ENCODE measurements at places on chromosomes 2 and 18.

DNA sequence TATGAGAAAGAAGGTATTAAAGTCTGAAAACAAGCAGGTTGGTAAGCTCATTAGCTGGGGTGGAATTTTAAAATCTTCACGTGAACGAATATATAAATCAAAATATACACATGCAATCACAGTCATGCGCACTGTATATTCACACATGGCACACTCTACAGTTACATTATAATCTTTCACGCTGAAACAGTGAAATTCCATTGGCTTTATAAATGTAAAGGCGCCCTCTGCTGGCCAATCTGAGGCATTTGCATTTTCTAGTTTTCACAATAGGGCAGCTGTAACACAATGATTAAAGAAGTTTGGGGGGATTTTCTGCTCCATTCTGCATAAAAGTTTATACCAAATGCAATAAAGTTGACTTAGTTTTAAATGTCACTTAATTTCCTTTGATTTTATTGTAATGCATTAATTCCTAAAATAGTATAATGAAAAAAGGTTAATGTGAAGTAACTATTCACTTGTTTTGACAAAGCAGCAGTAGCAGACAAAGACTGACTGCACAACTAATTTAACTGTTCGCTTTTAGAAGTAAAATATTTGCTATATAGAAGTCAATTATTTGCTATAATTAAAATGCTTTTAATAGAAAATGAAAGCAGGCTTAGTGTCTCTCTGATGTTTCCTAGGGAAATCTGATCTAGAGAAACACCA, 17.2 kb downstream of the IFIH1 start:
- DNase-seq = peak; percentile 22

DNA sequence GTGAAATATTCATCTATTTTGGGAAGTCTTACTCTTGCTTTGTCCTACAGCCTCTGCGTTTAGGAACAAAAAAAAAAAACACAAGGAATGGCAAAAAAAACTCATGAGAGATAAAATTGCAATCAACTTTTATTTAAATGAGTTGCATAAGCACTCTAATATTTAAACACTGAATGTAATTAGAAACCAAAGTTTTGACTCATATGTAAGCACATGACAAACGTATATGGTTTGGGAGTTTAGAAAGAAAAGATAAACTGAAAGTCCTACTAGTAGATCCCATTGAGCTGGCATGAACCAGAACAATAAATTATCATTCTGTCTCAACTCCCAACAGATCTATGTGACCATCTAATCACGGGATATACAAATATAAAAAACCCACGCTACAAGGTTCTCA, 44.8 kb downstream of the REV1 start:
- DNase-seq = no peak

DNA sequence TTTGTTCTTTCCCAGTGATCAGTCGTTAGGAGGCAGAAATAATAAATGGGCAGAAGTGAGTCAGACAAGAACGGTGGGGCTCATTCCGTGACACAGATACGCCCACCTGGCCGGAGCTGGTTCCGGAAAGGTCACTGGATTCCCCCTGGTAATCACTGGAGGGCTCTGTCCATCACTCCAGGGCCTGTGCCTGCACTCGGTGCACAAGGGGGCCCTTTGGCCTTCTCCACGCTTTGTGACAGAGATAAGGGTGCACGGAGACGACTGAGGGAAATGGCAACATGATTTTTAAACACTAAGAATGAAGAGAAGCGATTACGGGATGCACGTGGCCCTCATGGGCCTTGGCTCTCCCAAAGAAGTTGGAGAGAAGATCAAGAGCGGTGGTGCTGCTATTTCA, 84.4 kb downstream of the PTGR3 start:
- no peak for DNase-seq

GRCh38 chr2:53021828-53022227, 745.8 kb upstream of the CHAC2 start:
- DNase-seq = no peak

DNA sequence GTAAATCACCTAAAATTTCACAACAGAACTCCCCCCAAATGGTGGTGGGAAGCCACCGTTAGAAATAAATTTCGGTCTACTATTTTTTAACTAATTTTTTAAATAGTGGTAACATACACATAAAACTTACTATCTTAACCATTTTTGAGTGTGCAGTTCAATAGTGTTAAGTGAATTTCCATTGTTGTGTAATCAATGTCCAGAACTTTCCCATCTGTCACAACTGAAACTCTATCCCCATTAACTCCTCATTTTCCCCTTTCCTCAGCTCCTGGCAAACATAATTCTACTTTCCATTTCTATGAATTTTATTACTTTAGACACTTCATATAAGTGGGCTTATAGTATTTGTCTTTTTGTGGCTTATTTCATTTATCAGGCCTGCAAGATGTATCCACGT, 34.1 kb upstream of the HNMT start:
- no peak for DNase-seq

GRCh38 chr2:134253804-134254203, at the start of gene MGAT5:
Gene MGAT5, plus strand, starts transcription at chr2:134254072. Its CDS starts 332 bp downstream, at chr2:134254404.
- no peak for DNase-seq

- DNase-seq = no peak
Measured at GRCh38 chr2:150441226-150441625, 46.2 kb downstream of the RND3 start.

DNA sequence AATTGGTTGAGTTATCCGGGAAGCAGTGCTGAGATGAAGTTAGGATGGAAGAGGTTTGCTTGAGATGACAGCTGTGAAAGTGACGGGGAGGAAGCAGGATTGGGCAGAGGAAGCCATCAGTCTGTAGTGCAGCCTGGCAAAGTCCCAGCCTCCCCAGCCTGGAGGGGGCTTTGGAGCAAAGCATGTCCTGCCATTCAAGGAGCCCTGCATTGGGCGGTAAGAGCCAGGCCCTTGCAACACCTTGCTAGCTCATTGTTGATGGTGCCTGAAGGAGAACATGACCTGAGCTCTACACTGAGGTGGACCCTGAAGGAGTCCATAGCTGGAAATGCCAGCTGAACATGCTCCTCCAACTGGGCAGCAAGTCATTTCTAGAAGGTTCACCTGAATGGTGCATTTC, 228.9 kb downstream of the ACKR3 start:
- no peak for DNase-seq

GRCh38 chr2:230861552-230862255, 3.0 kb upstream of the ITM2C start:
- DNase-seq = peak; percentile 9

GRCh38 chr18:5582849-5583681, 39.3 kb upstream of the EPB41L3 start:
- DNase-seq = no peak

- DNase-seq = no peak
Measured at GRCh38 chr2:210527286-210527685, 29.1 kb upstream of the CPS1 start.

- DNase-seq = no peak
Measured at GRCh38 chr2:224404796-224405195, 2.9 kb upstream of the FAM124B start.

- no peak for DNase-seq
Measured at GRCh38 chr18:80076379-80076778, 32.7 kb upstream of the ADNP2 start.

DNA sequence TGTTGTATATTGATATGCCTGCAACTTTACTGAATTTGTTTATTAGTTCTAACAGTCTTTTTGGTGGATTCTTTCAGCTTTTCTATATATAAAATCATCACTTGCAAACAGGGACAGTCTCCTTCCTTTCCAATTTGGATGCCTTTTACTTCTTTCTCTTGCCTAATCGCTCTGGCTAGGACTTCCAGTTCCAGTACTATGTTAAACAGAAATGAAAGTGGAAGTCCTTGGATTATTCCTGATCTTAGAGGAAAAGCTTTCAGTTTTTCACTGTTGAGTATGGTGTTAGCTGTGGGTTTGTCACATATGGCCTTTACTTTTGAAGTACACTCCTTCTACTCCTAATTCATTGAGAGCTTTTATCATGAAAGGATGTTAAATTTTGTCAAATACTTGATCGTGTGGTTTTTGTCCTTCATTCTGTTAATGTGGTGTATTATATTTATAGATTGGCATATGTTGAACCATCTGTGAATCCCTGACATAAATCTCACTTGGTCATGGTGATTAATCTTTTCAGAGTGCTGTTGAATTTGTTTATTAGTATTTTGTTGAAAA, 52.9 kb downstream of the REL start:
- DNase-seq = no peak

DNA sequence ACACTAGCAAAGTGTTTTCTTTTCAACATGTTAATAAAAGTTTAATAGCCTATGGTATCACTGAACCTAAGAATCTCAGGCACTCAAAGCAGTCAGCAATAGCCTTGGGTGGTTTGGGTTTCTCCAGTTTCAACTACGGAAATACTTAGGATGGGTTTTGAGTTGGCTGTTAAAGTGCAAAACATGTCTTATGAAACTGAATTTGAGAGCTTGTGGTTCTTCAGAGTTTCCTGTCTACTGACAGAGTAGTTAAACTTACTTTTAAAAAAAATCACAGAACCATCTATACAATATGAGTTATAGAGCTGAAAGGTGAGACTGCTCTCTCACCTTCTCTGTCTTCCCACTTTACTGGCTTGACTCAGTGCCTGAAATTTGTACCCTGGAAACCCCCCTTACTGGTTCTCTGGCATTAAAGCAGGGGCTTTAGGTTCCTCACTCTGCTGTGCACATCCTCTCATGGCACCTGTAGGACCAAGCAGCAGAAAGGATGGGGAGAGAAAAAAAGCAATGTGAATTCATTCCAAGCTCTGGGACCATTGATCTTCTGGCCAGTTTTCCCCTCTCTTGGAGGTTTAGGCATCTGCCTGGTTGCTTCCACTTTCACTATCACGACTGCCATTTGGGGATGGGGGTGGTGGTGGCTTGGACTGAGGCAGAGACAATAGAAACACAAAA, 18.1 kb downstream of the CCDC141 start:
- DNase-seq = peak; percentile 3

DNA sequence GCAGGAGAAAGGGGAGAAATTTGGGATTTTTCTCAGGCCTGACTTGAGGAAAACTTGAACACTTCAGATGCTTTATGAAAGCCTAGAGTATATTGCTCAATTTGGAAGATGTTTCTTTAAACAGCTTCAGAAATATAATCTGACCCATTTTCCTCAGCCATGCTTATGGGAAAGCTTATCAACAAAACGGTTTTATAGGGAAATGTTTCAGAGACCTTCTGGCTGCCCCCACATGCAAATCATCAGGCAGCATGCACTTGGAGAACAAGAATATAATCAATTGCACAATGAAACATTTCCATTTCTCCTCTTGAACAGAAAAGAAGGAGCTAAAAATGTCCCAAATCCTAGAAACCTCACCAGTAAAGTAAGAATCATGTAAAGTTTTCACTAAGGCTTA, 411.2 kb upstream of the ETAA1 start:
- DNase-seq = no peak

GRCh38 chr2:48946449-48947048, 191.0 kb upstream of the LHCGR start:
- DNase-seq = no peak

GRCh38 chr2:125397535-125398251, 1258.3 kb upstream of the GYPC start:
- no peak for DNase-seq

- no peak for DNase-seq
Measured at GRCh38 chr2:26980971-26981370, 10.5 kb downstream of the MAPRE3 start.

- DNase-seq = no peak
Measured at GRCh38 chr2:45968946-45969584, 317.6 kb downstream of the PRKCE start.

DNA sequence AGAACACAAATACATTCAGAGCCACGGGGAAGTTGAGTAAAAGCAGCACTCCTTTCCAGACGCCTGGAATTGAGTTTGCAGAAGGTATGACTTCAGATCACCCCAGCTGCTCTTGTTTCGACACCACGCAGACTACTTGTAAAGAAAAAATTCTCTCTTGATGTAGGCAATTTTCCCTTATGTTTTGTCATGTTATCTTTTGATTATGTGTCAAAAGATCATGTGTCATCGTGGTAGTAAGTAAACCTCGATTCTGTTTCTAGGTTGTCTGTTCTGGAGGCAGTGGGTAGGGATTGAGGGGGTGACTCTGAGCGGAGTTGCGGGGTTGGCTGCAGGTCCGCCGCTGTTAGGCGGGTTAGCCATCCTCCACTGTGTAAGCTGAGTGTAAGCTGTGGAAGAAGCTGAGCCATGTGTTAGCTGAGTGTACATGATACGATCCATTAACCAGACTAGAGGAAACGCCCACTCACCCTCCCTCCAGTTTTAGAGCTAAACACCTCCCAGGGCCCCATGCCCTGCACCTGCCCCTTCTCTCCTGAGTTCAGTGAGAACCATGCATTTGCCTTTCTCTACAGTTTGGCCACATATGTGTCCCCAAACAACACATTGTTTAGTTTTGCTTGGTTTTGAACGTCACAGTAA, 181.8 kb downstream of the SNTG2 start:
- DNase-seq = no peak

GRCh38 chr2:153476816-153477635, 1.5 kb downstream of the RPRM start:
- no peak for DNase-seq

GRCh38 chr2:171923206-171923605, 945 bp downstream of the HAT1 start:
- no peak for DNase-seq

GRCh38 chr18:54479365-54479764, 111.7 kb upstream of the DYNAP start:
- DNase-seq = no peak

GRCh38 chr2:80328159-80328571, 23.6 kb upstream of the LRRTM1 start:
- DNase-seq = no peak

- no peak for DNase-seq
Measured at GRCh38 chr2:237597196-237598145, 6.9 kb upstream of the RAB17 start.

- no peak for DNase-seq
Measured at GRCh38 chr2:174399171-174399570, 3.6 kb downstream of the SCRN3 start.

DNA sequence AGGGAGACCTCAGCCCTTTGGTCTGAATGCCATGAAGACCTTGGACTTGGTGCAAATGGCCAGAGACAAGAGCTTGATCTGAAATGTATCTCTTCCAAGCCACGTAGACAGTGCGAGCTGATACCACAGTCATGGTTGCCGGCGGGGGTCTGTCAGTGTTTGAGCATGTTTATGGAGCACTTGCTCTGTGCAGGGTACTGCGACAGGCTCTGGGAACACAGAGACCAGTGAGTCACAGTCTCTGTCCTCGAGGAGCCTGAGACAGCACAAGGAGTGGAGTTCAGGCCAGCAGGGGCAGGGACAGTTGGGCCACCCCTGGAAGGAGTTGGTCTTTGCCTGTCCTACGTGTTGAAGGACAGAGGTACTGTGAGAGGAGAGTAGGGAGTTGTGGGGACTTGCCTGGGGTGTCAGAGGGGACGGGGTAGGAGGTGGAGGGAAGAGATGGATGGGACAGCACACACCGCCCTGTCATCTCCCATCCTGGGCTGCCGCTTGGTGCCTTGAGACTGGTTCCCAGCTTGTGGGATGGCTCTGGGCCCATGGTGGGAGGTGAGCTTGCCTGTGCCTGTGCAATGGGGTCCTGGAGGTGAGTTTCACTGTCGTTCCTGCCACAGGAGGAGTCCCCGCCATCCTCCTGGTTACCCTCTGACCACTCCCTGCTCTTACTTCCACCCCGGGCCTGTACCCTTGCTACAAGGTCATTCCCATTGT, 39.5 kb downstream of the ATP6V1C2 start:
- no peak for DNase-seq
